GM10248 (cell line): ENCODE measurements at places on chromosomes 1 and 21.

GRCh38 chr1:226975259-226976250 is 35.5 kb downstream of the COQ8A start:
- no peak for DNase-seq

DNA sequence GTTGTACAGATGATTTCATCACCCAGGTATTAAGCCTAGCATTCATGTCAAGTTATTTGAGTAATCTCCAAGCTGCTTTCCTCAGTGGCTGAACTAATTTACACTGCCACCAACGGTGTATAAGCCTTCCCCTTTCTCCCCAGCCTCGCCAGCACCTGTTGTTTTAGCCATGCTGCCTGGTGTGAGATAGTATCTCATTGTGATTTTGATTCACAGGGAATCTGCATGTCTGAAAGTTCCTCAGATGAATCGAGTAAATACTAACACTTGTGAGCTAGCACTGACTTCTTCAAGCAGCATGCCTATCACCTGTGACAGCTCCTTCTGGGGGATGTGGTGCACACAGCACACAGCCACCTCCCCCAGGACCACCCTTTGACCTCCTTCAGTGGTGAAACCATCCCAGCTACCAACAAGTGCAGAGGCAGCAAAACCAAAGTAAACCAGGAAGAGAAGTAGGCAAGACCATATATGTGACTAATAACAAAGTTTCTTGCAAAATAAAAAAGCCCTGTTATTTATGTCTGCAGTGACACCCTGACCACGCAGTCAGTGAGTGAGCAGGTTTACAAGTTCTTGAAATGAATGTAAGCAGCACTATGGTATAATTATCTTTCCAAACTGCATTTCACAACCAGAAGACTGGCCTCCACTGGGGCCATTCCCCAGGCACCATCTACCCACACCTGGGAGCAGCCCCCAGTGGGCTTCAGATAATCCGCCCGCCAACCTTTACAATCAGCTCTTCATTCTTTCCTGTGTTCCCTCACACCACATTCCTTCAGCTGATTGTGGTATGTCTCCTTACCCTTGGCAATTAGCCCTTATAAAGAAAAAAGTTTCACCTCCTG is 173.8 kb downstream of the ETS2 start:
- DNase-seq = no peak

- DNase-seq = no peak
These were observed 181.2 kb upstream of the VAMP3 start for GRCh38 chr1:7589774-7590425.

- DNase-seq = no peak
These were observed 65.1 kb upstream of the TMEM51 start for GRCh38 chr1:15088281-15088971.

DNA sequence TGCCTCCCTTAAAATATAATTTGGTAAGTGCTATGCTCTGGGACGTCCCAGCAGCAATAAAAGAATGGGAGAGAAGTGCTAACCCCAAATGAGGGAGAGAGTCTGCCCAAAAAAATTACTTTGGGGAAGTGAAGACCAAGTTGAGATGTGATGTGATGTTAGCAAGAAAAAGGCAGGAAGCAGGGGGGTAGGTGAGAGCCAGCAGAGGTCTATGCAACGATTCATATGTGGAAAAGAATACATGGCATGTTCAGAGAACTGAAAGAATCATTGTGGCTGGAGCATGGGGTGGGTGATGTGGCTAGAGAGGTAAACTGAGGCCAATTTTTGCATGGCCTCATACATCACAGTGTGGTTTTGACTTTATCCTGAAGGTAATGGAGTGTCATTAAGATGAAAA is 5.6 kb upstream of the CTPS1 start:
- DNase-seq = no peak

DNA sequence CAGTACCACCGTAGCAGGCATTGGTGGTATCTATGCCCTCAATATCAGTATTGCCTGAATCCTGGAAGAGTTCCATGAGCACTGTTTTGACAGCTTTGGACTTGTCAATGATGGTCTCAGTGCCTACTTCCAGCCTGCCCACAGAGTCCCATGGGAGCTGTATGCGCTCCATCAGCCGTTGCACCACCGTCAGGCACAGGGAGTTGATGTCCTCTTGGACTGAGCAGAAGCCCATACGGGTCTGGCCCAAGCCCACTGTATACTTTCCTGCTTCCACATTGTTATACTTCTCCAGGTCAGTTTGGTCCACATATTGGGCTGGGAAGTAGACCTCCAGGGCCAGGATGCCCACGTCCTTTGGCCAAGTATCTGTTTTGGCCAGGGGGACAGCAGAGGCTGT is 4.5 kb downstream of the HMGCS2 start:
- DNase-seq = no peak

GRCh38 chr1:51190961-51191360 is 45.1 kb upstream of the RNF11 start:
- DNase-seq = no peak

- no peak for DNase-seq
These were observed 63.9 kb downstream of the CAPN2 start for GRCh38 chr1:223776075-223776814.

- DNase-seq = no peak
These were observed 14.7 kb downstream of the CSF1 start for GRCh38 chr1:109925159-109925990.

- DNase-seq = peak; percentile 12
These were observed 59.1 kb downstream of the EIF4G3 start for GRCh38 chr1:21117597-21118001.

DNA sequence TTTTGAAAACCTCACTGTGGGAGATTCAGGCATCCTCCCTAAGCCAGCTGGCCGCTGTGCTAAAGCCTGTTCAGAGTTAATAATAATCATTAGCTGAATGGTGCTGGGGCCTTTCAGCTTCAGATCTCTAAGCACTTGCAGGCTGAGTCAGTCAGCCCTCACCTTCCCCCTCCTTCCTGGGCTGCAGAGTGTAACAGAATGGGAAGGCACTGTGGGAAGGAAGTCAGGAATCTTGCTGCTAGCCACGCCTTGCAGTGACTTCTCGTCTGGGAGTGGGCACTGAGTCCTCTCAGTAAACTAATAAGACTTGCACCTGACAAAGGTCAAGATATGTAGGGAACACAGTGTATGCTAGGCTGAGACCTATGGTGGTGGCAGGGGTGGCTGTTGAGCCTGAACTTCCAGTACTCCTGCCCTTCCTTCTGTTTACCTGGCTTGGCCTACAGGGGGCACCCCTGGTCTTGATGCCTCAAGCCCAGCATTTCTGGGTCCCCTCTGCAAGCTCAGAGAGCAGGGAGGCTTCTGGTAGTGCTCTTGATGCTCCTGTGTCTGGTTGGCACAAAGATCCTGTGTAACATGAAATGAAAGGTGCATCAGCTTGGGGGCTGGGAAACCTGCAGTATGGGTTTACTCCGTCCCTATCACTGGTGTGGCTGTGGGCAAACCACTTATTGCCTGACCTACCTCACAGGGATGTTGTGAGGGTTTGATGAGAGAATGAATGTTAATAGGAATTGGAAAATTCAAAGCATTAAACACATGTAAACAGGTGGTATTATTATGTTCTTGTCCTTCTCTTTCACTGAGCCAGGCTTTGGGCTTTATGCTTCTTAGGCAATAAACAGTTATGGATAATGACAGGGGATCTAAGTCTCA is 6.0 kb downstream of the CYB561D1 start:
- DNase-seq = peak; percentile 28

DNA sequence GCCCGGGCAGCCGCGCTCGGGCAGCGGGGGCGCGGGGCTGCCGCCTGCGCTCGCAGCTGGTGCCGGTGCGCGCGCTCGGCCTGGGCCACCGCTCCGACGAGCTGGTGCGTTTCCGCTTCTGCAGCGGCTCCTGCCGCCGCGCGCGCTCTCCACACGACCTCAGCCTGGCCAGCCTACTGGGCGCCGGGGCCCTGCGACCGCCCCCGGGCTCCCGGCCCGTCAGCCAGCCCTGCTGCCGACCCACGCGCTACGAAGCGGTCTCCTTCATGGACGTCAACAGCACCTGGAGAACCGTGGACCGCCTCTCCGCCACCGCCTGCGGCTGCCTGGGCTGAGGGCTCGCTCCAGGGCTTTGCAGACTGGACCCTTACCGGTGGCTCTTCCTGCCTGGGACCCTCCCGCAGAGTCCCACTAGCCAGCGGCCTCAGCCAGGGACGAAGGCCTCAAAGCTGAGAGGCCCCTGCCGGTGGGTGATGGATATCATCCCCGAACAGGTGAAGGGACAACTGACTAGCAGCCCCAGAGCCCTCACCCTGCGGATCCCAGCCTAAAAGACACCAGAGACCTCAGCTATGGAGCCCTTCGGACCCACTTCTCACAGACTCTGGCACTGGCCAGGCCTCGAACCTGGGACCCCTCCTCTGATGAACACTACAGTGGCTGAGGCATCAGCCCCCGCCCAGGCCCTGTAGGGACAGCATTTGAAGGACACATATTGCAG is 3.0 kb downstream of the ARTN start:
- DNase-seq = peak; percentile 62

- DNase-seq = no peak
These were observed 56.8 kb downstream of the CSMD2 start for GRCh38 chr1:34108269-34108668.

DNA sequence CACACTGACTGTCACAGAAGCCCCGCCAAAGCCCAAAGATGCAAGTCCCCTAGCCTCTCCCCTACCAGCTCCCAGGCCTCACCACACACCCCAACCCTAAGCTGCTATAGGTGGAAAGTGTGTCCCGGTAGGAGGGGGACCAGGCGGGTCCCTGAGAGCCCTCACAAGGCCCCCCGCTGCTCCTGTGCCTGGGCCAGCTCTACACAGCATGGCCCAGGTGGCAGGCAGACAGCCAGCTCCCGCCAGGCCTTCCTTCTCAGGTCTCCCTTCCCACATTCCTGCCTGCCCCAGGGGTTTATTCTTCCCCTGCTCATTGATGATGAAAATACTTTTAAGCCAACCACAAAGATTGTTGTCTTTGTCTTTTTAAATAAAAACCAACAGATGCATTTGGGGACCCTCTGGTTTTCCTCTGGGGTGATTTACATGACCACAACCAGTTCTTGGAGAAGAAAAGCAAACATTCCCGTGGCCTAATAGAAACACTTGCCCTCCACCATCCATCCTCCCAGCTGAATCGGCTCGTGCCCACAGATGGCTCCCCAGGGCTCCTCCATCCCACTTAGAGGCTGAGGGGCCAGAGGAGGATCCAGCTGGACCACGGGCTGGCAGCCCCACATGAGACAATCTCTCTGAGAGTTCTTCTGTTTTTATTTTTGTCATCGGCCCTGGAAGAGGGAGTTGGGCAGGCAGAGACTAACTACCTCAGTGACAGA is 93.1 kb downstream of the DMRTB1 start:
- DNase-seq = no peak

GRCh38 chr1:47593598-47594285 is 155.9 kb downstream of the FOXD2 start:
- no peak for DNase-seq

GRCh38 chr1:201013031-201013485 is 10.5 kb downstream of the KIF21B start:
- no peak for DNase-seq

DNA sequence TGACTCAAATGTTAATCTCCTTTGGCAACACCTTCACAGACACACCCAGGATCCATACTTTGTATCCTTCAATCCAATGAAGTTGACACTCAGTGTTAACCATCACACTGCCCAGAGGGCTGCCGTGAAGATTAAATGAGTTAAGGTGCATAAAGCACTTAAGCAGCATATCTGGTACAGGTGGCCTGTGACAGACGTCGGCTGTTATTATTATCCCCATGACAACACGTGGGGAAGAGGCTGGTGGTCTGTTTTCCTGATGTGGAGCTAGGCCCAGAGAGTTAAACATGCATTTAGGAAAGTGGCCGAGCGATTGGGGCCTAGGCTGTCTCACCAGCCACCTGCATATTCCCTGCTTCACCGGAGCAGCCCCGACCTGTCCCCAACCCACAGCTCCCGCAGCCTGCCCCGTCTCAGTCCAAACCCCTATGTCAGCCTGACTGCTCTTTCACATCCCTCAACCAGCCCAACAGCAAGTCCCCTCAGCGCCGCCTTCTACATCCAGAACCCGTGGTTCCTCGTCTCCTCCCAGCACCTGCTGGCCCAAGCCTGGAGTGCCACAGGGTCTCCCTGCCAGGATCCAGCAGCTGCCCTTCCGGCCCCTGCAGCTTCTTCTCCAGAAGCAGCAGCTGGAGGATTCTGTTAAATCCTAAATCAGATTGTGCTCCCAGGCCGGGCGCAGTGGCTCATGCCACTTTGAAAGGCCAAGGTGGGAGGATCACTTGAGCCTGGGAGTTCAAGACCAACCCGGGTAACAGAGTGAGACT is 77.9 kb downstream of the FBXO2 start:
- no peak for DNase-seq

DNA sequence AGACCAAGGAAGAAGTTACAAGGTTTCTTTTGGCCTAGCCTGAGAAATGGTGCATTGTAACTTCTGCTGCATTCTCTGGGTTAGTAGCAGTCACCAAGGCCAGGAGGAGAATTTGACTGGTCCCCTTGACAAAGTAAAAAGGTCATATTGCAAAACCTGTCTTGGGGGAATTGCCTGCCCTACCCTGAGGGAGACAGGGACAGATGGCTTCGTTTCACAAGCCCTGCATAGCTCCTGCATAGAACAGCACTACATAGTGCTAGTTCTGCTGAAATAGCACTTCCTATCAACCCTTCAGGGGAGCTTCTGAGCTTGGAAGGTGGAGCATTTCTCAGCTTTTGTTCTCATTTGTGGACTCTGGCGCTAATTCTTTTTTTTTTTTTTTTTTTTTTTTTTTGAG is 20.4 kb upstream of the AK2 start:
- DNase-seq = no peak

GRCh38 chr1:162755306-162755705 is 35.2 kb upstream of the HSD17B7 start:
- DNase-seq = no peak
